Frontal cortex (tissue), 4 donors: ENCODE measurements at places on chromosomes 1 and 21.

DNA sequence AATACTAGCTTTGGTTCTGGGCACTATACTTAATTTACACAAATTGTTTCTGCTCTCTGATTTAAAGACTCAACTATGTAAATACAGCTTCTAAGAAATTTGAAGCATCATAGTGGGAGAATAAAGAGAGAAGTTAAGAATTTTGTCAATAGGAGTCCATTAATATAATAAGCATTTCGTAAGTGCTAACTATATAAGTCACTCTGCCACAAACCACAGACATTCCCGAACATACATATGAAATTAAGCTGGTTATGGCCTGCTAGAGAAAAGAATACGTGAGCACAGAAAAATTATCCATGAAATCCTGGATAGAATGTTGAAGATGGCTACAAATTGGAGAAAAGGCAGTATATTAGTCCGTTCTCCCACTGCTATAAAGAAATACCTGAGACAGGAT is 526.2 kb downstream of the MRPL39 start:
- DNase-seq = no peak

- no peak for DNase-seq
Observed at GRCh38 chr1:242201090-242201489, 202.2 kb upstream of the MAP1LC3C start.

GRCh38 chr1:15883326-15883725 is 35.8 kb downstream of the SPEN start:
- no peak for DNase-seq

GRCh38 chr1:220879076-220879508 is at the start of gene HLX:
Gene HLX (plus strand): TSS chr1:220879443. CDS start chr1:220879858, 415 bp downstream.
- peak; percentile 83 for DNase-seq

GRCh38 chr1:78437941-78438340 is 52.8 kb upstream of the PTGFR start:
- no peak for DNase-seq

DNA sequence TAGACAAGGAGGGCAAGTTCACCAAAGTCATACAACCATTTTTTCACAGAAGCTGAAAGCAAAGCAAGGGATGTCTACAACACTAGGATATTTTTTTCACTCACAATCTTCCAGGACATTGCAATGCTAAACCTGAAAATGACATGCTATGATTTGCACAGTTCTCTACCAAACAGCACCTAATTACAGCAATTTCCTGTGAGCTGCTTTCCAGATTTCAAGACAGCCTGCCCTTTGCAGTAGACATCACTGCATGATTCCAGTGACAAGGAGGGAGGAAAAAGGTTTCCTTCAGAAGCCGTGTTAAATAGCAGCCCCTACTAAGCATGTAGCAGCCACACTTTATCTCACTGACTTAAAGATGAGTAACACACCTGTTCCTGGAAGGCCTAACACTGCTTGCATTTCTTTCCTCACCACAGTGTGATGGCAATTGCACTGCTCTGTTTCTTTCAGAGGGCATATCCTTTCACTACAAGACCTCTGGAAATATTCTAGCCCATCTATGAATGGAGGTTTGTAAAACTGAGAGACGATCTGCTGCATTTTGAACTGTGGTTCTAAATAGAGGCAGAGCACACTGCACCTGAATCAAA is 97.1 kb downstream of the DUSP10 start:
- no peak for DNase-seq

GRCh38 chr1:3662080-3662671 is 9.9 kb downstream of the TP73 start:
- no peak for DNase-seq

GRCh38 chr1:16122916-16123315 is 33.0 kb downstream of the EPHA2 start:
- no peak for DNase-seq

- DNase-seq = no peak
Observed at GRCh38 chr1:171849245-171849898, 8.1 kb downstream of the DNM3 start.

GRCh38 chr1:240743705-240744104 is 131.8 kb upstream of the GREM2 start:
- no peak for DNase-seq

DNA sequence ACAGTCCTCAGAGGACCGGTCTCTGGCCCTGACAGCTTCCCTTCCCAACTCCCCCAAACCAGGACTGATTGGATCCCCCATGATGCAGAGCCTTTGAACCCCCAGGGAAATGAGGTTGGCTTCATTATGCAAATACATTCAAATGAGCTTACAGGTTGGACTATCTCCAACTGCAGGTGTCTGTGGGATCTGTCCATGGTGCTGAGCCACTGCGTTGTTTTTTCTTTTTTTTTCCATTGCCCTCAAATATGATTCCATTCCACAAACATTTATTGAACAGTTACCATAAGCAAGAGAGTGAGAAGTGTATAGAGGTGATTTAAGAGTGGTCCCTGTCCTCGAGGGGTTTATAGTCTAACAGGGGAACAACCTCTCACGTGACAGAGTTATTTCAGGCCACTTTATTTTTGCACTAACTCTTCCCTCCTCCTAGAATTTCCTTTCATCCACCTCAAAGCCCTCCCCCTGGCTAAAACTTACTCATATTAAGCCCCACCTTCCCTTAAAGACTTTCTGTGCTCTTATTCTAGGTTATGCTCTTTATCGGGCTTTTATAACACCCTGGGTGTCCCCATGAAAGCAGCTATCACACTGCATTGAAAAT is 21.9 kb downstream of the DLGAP3 start:
- no peak for DNase-seq

DNA sequence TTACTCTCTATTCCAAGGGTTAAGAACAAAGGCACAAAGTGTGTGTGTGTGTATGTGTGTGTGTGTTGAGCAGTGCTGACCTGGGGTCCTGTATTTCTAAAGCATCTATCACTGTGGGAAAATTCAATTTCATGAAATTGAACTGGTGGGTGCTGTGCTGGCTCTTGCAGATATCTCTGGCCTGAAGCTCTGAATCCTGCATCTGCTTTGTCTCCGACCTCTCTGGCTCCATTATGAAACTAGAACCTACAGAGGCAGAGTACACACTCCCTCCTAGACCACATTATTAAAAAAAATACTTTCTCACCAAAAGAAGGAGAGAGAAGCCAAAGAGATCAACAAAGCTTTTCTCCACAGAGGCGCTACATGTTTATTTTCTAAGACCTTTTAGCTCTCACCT is 88.4 kb upstream of the PDE4B start:
- no peak for DNase-seq

GRCh38 chr1:204592246-204592948 is 76.2 kb downstream of the MDM4 start:
- DNase-seq = no peak

DNA sequence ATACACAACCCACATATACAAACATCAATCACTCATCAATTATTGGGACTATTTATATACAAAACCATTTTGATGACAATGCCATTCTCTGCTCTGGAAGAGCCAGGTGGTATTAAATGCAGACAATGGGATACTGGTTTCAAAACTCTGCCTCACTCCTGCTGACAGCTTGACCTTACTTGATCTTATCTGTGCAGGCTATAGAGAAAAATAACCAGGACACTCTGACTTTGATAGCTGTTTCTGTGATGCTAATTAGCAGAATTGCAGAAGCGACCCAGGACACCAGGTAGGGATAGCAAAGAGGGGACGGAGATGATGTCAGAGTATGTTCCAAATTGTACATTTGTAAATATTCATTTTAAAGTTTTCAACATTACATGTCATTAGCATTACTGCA is 89.5 kb downstream of the OLFM3 start:
- no peak for DNase-seq

DNA sequence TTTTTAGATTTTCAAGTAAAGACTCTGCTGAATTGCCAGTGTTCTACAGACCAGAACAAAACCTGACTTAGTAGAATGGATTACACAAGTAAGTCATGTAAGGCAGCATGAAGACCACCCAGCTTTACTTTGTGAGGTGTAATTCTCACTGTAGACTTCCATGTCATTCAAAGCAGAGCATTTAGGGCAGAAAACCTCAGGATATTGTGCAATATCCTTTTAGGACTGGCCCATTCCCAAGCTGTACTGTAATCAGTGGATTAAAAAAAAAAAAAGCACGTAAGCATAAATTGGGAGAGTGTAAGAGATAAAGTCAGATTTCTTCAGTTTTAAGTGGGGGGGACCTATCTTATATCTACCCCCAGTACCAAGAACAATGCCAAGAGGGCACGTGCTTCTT is 380.5 kb upstream of the PRMT6 start:
- DNase-seq = no peak

DNA sequence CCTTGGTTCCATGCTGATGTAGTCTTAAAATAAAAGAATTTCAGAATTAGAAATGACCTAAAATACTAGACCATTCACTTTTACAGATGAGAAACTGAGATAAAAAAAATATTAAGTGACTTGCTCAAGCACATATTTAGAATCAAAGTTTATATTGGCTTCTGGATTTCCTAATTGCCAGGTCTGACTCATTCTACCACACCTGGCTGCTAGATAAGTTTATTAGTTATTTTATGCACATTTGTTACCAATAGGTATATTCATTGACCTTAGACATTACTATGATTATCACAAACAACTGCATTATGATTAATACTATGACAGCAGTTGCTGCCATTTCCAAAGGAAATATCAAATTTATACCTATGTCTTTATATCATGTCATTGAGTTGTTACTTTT is 497.5 kb downstream of the RWDD3 start:
- DNase-seq = no peak
